ENCODE measurements at places on chromosomes 7 and 10. TPM values are rescaled to one million over a fixed set of nuclear protein-coding genes. Genes with fewer than 3 reads are reported as not detected.

The HOXA10 gene
- not detected for total RNA-seq

The MTPN gene
- 121 TPM for total RNA-seq

The CDH23 gene
- 9.3 TPM for total RNA-seq

The EFCAB10 gene
- total RNA-seq: not detected

The MCM10 gene
- 0.22 TPM for total RNA-seq

The SOSTDC1 gene
- not detected for total RNA-seq

The AQP1 gene
- 155 TPM for total RNA-seq

The HMX3 gene
- total RNA-seq: not detected

The RBAK gene
- total RNA-seq: 9.6 TPM

The OR6V1 gene
- total RNA-seq: not detected

The GPR37 gene
- total RNA-seq: 0.13 TPM

The MSS51 gene
- total RNA-seq: 9.6 TPM

The IL6 gene
- 5.8 TPM for total RNA-seq

The ABCB1 gene
- 5.0 TPM for total RNA-seq

The IQUB gene
- total RNA-seq: 0.78 TPM

The ASB10 gene
- total RNA-seq: 17.3 TPM

The ITPRID1 gene
- total RNA-seq: not detected

The ADGRA1 gene
- 0.19 TPM for total RNA-seq

The CDCA7L gene
- 12.6 TPM for total RNA-seq

The CDC14C gene
- not detected for total RNA-seq

The CPEB3 gene
- 8.3 TPM for total RNA-seq

The SLC26A3 gene
- total RNA-seq: not detected

The PPP3CB gene
- total RNA-seq: 61.6 TPM

The IFT22 gene
- total RNA-seq: 24.7 TPM

The VAX1 gene
- total RNA-seq: not detected

The EVX1 gene
- not detected for total RNA-seq

The KIAA1549 gene
- total RNA-seq: 1.4 TPM

The ALOX5 gene
- total RNA-seq: 4.9 TPM

The RET gene
- 0.94 TPM for total RNA-seq

The LAMTOR4 gene
- total RNA-seq: 89.1 TPM

The TMEM248 gene
- 50.2 TPM for total RNA-seq

The PRLHR gene
- total RNA-seq: not detected

The ANKRD7 gene
- 0.62 TPM for total RNA-seq

The C10orf105 gene
- total RNA-seq: not detected

The ICA1 gene
- 76.0 TPM for total RNA-seq

The RNLS gene
- total RNA-seq: 10.4 TPM

The MALRD1 gene
- total RNA-seq: 0.40 TPM

The LEP gene
- 0.30 TPM for total RNA-seq

The ACSM6 gene
- total RNA-seq: 0.30 TPM

The EPO gene
- not detected for total RNA-seq

The NOLC1 gene
- total RNA-seq: 26.2 TPM

The CAV2 gene
- total RNA-seq: 311 TPM
